Stromal cell of bone marrow (primary cell): ENCODE measurements at places on chromosomes 1 and 21.
A peak's percentile ranks its signal among the peaks of the same experiment; 100 is the strongest.

DNA sequence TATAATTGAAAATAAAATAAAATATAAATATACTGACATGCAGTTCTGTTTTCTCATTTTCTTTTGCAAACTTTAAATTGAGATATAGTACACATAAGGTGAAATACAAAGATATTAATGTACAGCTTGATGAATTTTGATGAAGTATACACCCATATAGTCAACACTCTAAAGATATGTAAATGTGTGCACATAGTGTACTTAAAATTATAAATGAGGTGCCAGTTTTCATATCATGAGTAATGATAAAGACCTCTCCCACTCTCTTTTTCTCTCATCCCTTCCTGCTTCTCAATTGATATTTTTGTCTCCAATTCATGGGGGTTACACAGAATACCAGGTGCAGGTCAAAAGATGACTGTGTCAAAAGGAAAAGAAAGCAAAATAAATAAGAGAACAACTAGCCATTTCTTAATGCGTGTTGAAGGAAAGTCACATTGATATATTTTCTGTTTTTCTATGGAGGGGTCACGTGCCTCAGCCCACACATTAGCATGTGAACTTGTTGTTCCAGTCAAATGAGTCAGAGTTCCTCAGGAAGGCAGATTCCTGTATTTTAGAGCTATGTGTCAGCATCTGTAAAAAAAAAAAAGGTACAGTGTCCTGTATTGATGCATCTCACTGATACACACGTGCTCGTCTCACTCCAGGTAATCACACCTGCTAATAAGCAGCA is 64.3 kb upstream of the HOOK1 start:
- DNase-seq = peak; percentile 86

DNA sequence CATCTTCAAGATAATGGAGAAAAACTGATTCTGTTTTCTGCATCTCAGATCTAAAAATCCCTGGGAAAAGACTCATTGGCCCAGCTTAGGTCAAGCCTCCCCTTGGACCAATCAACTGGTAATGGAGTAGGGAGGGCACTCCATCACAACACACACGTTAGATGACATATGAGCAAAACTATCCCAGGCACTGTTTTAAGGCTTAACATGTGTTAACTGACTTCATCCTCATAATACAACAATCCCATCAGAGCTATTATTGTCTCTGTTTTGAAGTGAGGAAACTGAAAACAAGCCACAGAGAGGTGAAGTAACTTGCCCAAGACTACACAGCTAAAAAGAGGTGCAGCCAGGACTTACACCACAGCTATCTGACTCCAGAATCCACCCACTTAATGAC is 14.7 kb upstream of the CITED4 start:
- DNase-seq = no peak

DNA sequence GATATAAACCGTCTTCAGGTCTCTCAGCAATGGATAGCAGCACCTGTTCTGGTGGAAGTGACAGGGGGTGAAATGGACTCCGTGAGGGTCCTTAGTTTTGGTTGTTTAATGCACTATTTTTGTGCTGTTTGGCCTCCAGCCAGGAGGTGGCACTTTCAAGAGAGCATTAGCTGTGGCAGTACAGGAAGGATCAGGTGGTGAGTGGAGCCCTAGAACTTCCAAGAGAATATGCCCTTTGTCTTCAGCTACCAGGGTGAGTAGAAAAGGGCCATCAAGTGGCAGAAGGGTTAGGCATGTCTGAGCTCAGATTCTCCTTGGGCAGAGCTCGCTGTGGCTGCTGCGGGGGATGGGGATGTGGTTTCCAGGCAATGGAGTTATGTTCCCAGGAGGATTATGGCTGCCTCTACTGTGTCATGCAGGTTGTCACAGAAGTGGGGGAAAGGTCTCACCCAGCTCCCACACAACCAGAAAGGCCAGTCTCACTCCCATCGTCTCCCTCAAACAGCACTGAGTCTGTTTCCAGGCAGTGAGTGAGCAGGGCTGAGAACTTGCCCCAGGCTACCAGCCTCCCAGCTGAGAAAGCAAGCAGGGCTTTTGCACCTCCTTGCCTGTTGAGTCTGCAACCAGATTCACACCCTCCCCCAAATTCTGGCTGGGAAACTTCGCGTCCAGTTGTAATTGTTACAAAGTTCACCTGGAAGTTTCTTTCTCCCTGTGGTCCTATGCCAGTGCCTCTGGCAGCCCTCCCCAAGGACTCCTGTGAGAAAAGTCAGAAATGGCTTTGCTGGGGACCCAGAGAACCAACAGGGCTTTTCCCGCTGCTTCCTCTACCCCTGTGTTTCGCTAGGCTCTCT is 39.1 kb upstream of the TTLL7 start:
- DNase-seq = no peak

- DNase-seq = no peak
Observed at GRCh38 chr1:66380452-66381212, 153.3 kb upstream of the SGIP1 start.

DNA sequence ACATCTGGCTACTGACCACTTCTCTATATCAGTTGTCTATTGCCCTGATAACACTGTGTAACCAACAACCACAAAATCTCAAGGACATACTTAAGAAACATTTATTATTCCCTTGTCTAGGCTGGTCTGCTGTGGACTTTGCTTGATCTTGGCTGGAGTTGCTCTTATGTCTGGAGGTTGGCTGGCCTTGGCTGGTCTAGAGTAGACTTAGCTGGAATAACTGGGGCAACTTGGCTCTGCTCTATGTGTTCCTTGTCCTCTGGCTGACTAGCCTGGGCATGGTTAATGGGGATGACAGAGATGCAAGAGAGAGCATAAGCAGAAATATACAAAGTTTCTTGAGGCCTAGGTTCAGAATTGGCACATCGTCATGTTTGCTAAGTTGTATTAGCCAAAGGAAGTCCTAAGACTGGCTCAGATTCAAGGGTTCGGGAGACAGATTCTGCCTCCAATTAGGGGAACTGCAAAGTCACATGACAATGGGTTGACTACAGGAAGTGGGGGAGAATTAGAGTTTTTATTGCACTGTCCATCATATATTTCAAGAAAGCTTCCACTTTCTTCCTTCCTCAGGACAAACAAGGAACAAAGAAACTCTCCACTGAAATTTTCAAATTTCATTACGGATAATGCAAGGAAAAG is 61.4 kb upstream of the HMCN1 start:
- DNase-seq = no peak

GRCh38 chr1:164772635-164773034 is 213.7 kb downstream of the PBX1 start:
- peak; percentile 71 for DNase-seq

DNA sequence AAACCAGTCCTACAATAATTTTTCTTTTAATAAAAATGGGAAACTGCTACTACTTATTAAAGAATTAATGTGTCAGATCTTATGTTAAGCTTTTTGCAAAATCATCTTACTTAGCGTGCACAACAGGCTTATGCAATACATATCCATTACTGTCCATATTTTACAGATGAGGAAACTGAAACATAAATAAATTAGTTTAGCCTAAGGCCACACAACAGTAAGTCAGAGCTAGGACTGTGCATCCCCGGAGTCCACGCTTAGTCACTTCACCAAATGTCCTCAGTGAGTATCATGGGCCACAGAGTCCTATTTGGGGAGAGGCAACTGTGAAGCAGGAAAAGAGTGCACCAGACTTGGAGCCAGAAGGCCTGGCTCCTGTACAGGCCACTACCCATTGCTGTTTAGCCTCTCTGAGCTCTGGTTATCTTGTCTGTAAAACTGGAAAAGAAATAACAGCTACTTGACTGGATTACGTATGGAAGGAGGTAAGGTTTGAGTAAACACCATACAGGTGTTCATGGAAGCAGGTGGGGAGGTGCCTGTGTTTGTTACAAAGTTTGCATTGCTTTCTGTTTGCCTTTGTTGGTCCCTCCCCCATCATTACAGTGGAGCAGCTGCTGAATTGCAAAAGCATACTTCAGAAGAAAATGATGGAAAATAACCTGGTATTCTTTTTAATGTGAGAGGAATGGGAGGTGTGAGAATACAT is 192.8 kb downstream of the FCRL5 start:
- DNase-seq = no peak

GRCh38 chr1:43835082-43836021 is 98.2 kb upstream of the ARTN start:
- peak; percentile 80 for DNase-seq

- DNase-seq = no peak
Observed at GRCh38 chr1:210631399-210631798, 302.7 kb downstream of the HHAT start.

GRCh38 chr1:245301921-245302320 is 147.1 kb downstream of the KIF26B start:
- no peak for DNase-seq

DNA sequence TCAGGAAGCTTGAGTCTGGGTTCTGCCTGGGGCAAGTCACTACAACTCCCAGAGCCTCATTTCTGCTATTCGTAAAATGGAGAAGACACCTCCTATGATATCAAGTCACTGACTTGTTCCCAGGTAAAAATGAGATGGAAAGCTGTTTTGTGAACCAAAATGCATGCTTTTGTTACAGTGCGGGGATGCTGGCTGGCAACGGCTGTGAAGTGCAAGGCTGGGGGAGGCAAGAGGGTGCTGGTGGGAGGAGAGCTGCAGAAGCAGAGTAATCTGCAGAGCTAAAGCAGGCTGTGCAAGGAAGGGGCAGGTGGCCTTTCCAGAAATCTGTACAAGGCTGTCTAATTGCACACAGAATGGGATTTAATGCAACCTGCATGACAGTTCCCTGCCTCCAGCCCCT is 150.9 kb downstream of the CNIH3 start:
- no peak for DNase-seq

DNA sequence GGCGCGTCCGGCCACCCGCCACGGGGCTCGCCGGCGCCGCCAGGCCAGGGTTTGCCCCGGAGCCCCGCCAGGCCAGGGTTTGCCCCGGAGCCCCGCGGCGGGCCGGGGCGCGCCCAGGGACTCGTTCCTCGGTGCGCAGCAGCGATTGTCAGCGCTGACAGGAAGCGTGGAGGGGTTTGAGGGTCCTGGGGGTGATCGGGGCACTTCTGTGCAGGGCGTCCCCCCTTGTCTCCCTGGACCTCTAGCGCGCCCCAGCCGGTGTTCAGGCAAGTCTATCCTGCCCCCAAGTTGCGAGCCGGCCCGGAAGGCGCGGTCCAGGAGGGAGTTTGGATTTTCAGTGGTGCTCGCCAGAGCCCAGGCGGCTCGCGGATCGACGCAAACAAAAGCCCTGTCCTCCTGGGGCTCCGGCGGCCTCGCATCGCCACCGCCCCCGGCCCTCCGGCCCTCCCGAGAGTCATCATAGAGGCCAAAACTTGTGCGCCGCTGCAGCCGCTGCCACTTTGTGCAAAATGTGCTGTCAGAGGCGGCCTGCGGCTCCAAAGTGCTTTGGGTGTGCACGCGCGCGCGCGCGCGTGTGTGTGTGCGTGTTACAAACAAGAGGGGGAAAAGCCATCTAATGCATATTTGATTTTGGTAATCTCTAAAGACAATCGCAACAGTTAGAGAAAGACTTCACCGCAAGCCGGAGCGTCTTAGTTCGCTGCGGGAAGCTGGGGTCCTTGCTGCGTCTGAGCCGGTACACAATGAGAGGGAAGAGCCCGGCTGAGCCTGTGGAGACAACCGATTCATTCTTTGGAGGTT is 1.0 kb downstream of the ROR1 start:
- DNase-seq = no peak

DNA sequence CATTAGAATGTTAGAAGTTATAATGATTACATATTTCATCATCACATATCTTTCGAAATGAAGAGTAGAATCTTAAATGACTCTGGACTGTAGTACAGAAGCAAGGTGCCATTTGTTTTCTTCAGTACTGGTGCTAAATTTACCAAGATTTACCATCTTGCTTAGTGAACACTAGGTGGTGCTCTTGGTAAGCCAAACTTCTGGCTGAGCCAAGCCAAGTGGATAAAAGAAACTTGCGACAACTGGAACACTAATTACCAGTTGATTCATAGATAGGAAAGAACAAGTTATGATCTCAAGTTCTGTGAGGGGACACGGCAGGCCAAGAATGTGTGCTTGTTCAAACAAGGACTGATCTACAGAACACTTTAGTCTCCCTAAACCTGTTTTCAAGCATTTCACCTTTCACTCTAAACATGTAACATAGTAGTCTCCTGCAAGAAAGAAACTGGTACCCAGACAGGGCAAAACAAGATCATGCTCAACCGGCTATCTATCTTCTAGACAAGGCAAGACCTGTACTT is 19.8 kb downstream of the SPRTN start:
- peak; percentile 60 for DNase-seq

DNA sequence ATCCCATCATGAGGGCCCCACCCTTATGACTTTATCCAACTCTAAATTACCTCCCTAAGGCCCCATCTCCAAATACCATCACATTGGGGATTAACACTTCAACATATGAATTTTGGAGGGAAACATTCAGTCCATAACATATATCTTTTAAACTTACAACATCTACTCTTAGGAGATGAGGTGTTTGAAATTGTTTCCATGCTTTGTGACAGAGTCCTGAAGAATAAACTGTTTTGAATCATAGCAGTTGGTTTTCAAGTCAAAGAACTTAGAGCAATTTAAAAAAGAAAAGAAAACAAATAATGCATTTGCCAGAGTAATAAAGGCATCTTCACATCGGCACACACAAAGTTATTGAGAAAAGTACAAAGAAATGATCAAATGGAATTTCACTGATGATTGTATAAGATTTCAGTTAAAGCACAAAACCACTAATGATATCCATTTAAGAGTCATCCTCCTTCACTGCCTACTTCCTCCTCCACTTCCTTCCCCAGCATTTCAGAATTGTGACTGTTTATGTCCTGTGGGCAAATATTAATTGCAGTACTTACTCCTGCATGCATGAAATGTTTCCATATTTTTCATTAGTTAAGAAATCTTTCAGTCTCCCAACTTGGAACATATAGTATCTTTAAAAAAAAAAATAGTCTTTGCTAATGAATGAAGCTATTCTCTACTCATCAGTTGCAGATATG is 202.0 kb downstream of the LRRC40 start:
- DNase-seq = no peak

DNA sequence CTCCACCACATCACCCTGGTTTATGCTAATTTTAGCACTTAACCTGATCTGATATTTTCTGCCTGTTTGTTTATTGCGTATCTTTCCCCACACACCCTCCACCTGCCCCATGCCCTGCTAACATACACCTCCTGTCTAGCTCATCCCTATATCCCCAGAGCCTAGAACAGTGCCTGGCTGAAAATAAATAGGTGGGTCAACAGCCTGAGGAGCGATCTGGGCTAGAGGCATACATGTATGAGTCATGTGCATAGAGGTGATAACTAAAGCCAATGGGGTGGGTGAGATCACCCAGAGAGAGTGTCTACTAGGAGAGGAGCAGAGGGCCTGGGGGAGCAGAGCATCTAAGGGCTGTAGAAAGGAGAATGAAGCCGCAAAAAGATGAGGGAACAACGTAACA is 2.7 kb downstream of the HTR1D start:
- DNase-seq = no peak
